ENCODE measurements at places on chromosomes 6 and 20. TPM values are rescaled to one million over a fixed set of nuclear protein-coding genes. Genes with fewer than 3 reads are reported as not detected.

GRCh38 chr20:14828459-14828858 is 491.0 kb upstream of the FLRT3 start:
- no peak for DNase-seq

DNA sequence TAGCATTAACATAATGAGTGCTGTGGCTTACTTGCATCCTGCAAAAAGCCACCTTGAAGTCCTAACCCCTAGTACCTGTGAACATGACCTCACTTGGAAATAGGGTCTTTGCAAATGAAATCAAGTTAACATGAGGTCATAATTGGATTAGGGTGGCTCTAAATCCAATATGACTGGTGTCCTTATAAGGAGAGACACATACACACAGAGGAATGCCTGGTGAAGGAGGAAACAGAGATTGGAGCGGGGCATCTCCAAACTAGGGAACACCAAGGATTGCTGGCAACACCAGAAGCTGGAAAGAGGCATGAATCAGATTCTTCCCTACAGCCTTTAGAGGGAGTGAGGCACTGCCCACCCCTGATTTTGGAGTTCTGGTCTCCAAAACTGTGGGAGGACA is 17.6 kb upstream of the RPS6KA2 start:
- DNase-seq, result no peak

- DNase-seq, result no peak
These were observed 81.8 kb downstream of the EDN3 start for GRCh38 chr20:59382157-59382725.

DNA sequence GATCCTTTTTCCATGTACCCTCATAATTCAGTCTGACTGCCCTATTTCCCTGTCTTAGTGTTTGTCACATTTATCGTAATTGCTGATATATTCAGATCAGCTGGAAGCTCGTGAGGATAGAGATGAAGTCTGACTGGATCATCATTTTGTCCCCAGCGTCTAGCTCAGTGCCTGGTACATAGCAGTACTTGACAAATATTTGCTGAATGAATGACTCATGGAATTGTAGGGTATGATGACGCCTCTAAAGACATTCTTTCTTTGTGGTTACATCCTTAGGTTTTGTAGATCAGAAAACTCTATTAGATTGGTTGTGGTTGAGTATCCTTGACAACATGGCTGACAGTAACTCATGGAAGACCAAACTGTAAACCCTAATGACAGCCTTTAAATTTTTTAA is 68.9 kb downstream of the MTHFD1L start:
- no peak for DNase-seq

GRCh38 chr6:89944181-89944755 is 50.0 kb downstream of the GJA10 start:
- DNase-seq, result no peak

SIRPB2 gene
- not detected for total RNA-seq

MAS1 gene
- not detected for total RNA-seq

CITED2 gene
- 66.5 TPM for total RNA-seq

MAFB gene
- total RNA-seq, result 4.6 TPM

GNAS gene
- total RNA-seq, result 1,989 TPM

All from glutamatergic neuron (in vitro differentiated cells).